AML-193 (cell line): ENCODE measurements at places on chromosomes 5 and 9.

- DNase-seq, result peak; percentile 24
Measured at GRCh38 chr9:81689343-81690175, at the start of gene TLE1. Gene TLE1 (minus strand): TSS chr9:81689547. CDS start chr9:81688240, 1,307 bp downstream.

- DNase-seq, result no peak
Measured at GRCh38 chr5:25029004-25029403, 384.2 kb upstream of the CDH10 start.

DNA sequence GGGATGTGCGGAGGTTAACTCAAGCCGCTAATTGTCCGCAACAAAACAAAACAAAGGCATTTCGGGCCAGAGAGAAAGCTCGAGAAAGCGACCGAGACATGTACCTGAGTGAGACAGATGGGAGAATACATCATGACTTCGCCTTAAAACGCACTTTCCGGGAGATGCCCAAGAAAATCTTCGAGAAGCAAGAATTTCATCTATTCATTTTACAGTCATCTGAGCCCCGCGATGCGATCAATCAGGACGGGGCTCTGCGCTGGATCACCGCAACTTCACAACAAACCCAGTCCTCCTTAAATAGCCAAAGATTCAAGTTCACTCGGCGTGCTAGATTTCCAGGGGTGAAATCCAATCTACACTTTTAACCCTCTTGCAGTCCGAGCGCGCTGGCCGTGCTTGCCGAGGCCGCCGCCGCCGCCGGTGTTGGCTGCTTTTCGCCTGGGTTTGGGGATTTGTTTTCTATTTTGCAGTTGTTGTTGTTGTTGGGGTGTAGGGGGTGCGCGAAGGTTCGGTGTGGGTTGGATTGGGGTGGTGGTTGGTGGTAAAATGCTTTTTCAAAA, 482 bp downstream of the NFIB start:
- DNase-seq, result no peak

- DNase-seq, result no peak
Measured at GRCh38 chr9:36868586-36869282, 165.3 kb downstream of the PAX5 start.

DNA sequence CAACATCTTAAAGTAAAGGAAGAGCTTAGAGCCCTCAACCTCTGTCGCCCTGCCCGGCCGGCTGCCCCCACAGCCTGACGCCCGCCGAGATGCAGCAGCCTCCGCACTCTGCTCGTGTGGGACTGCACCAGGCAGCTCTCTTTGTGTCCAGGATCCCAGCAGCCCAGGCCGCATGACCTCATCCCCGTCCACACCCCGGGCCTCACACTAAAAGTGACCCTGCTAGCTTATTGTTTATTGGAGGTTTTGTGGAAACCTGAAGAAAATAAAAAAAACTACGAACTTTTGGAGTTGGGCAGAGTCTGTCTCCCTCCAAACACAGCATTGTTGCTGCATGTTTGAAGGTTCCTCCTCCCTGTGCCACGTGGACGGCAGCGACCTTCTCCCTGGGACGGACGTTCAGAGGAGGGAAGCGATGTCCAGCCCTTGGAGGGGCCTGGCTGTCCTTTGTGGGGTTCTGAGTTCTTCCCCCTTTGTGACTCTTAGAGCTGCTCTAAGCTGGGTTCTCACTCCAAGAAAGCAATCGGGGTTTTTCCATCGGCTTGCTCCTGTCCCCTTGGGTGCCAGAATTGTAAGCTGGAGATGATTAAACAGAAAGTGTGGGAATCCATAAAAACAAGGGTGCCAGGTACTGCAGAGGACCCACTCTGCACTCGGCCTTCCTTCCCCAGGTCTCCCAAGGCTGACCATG, 103.5 kb upstream of the COL5A1 start:
- DNase-seq, result no peak

GRCh38 chr5:15835514-15835913, 335.5 kb downstream of the FBXL7 start:
- no peak for DNase-seq

- no peak for DNase-seq
Measured at GRCh38 chr5:134153657-134154056, 23.1 kb downstream of the SKP1 start.

DNA sequence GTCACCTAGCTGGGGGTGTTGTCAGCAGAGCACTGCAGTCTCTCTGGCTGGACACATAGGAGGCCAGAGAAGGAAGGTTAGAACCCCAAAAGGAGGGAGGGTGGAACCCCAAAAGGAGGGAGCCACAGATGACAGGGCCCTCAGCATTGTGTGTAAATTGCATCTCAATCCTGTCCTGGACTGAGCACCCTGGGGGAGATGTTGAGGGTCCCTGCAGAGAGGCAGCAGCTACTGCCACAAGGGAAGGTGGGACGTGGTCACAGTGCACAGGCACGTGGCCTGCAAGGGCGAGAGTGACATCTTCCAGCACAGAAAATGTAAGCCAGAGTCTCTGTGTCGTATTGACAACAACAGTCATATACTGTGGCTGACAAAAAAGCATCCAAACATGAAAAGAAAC, 36.5 kb upstream of the CEP72 start:
- no peak for DNase-seq

GRCh38 chr5:93677359-93677891, 64.0 kb downstream of the POU5F2 start:
- DNase-seq, result no peak

DNA sequence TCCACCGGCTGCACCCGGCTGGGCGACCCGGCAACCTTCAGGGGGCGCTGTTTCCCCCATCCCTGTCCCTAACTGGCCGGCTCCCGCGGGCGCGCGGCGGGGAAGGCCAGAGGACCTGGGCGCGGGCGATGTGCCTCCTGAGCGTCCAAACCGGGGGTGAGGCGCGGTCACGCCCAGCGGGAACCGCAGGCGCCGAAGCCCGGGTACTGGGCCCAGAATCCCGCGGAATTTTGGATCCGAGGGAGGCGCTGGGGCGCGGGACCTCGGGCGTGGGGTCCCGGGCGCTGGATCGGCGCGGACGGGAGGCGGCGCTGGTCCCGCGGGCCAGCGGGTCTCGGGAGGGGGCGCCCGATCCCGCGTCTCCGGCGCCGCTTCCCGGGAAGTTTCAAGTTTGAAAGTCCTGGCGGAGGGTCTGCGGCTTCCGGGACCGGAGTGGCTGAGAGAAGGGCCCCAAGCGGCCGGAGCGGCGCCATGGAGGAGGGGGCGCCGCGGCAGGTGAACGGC, at the start of gene PKN3:
TSS of gene PKN3 (plus strand) at position 59 of the 504 bp plus-strand sequence. CDS start at position 472, 413 bp downstream.
- DNase-seq, result peak; percentile 81

- DNase-seq, result peak; percentile 91
Measured at GRCh38 chr9:94656200-94656599, 16.9 kb upstream of the FBP1 start.

DNA sequence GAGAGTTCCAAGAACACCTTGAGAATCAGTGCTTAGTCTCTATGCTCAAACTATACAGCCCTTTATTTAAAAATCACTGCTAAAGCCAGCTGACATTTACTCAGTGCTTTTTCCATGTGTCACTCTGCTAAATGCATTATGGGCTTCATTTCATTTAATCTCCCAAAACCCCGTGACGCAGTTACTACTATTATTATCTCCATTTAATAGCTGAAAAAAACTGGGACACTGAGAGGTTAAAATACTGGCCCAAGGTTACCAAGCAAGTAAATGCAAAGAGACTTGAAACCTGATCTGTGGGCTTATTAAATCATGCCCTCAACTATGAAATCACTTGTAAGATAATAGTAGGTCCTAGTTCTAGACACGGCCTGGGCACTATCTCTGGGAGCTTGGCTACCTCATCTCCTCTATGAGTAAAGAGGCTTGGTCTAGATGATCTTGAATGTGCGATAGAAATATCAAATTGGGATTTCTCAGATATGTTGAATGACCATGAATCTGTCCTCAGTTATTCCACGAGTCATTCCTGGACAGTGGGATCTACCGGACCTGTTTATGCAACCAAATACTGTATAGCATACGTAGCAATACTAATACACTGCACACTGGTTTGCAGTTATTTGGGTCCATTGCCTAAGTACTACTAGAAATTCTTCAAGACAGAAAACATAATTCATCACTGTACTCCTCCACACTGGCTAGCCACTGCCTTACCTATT, 32.3 kb downstream of the MARCHF11 start:
- DNase-seq, result no peak

- DNase-seq, result no peak
Measured at GRCh38 chr9:3023449-3023848, 179.6 kb upstream of the PUM3 start.

GRCh38 chr5:14829396-14829795, 42.2 kb downstream of the ANKH start:
- DNase-seq, result no peak

DNA sequence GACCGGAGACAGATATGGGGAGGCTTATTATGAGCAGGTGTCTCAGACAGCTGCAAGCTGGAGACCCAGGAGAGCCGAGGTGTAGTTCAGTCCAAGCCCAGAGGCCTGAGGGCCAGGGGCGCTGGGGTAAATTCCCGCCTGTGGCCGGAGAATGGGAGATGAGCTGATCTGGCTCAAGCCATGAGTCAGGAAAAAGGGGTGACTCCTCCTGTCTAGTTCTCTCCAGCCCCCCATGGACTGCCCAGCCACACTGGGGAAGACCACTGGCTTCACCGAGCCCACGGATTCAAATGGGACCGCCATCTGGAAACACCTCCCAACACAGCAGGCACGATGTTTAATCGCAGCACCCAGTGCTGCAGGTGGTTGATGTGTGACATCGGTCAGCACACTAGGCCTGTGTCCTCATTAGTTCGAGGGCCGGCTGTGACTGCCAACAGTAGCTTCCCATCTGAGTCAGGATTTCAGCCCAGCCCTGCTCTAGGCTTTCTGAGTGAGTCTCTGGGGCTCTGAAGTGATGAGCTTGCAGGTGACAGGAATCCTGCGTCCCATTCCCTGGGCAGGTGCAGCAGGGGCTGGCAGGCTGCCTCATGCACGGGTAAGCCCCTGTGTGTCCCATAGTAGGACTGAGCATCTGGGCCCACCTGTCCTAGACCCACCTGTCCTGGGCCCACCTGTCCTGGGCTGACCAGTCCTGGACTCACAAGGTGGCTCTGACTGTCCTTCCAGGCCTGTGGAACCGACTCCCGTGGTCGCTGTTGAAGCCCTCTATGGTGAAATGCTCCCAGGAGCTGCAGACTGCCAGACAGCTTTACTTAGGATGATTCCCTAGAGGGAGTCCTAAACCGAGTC, 49.7 kb downstream of the AHRR start:
- no peak for DNase-seq

DNA sequence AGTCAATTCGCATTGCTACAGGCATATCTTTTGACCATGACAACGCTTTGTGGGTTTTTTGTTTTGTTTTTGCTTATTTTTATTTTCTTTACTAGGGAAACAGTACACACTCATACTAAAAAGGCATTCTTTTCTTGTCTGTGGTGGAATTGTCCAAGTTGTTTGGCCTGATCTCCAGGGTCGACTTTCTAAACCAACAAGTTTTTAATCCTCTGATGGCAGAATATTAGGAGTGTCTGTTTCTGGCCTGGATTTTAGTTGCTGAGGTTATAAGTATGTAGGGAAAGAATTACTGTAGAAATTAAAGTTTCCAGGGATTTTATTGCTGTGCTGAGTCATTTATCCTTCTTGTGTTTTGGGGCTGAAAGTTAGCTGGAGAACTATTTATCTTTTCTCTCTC, 218.5 kb downstream of the TAF11L14 start:
- DNase-seq, result no peak

DNA sequence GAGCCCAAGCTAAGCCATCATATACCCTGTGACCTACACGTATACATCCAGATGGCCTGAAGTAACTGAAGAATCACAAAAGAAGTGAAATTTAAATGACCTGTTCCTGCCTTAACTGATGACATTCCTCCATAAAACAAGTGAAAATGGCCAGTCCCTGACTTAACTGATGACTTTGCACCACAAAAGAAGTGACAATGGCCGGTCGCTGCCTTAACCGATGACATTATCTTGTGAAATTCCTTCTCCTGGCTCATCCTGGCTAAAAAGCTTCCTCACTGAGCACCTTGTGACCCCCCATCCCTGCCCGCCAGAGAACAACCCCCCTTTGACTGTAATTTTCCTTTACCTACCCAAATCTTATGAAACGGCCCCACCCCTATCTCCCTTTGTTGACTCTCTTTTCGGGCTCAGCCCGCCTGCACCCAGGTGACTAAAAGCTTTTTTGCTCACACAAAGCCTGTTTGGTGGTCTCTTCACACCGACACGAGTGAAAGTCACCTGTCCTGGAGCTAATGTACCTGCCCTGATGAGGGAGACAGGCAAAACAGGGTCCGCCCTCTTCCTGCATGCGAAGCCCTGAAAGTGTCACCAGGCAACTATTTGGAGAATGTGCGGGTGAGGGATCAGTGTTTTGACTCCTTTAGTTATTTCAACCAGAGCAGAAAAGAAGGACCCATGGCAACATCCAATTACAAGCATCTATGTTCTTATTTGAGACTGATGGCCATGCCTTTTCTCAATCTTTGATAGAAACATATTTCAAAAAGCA, 266.1 kb downstream of the SMARCA2 start:
- DNase-seq, result no peak

GRCh38 chr9:129322022-129322621, 144.1 kb upstream of the IER5L start:
- DNase-seq, result no peak

- no peak for DNase-seq
Measured at GRCh38 chr5:147467973-147468508, 41.8 kb downstream of the DPYSL3 start.

DNA sequence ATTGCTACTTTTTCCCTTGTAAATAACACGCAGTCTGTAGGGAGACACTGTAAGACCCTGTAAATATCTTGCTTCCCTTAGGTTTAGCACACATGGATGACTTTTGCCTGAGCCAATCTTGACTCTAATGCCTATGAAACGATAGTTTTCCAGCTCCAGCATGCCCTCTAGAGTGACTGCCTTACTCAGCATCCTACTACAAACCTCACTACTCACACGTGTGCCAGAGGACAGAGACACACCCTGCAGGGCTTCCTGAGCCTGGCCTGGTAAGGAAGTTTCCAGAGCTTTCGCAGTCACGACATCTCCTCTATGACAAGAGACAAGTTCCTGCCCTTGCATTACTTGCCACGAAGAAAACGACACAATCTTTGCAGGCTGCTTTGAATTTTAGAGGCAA, 138.1 kb downstream of the ATPSCKMT start:
- peak; percentile 53 for DNase-seq
